G401 (cell line): ENCODE measurements at places on chromosomes 7 and 10.

DNA sequence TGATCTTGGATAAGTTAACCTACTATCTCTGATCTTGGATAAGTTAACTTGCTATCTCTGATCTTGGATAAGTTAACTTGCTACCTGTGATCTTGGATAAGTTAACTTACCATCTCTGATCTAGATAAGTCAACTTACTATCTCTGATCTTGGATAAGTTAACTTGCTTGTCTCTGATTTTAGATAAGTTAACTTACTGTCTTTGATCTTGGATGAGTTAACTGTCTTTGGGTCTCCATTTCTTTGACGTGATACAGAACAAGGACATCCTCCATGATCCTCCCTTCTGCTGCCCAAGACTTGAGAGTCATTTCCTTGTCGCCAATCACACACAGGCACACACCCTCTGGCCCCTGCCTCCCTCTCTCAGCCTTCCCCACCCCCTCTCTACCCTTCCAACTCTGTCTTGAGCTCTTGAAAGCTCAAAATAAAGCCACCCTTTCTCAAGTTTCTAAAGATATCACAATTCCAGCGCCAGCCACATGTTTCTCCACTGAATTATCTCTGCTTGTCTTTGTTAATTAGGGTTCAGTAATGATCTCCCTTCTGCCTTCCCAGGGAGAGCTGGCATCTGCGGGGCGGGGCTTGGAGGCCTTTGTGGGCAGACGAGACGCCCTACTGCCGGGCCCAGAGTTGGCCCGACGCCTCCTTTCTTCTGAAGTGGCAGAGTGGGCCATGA lies 85.1 kb upstream of the GTF2I start:
- no peak for DNase-seq

GRCh38 chr10:3780021-3780770 lies 4.8 kb downstream of the KLF6 start:
- DNase-seq = peak; percentile 27

- DNase-seq = no peak
Observed at GRCh38 chr7:96021568-96021967, 249.2 kb downstream of the DYNC1I1 start.

DNA sequence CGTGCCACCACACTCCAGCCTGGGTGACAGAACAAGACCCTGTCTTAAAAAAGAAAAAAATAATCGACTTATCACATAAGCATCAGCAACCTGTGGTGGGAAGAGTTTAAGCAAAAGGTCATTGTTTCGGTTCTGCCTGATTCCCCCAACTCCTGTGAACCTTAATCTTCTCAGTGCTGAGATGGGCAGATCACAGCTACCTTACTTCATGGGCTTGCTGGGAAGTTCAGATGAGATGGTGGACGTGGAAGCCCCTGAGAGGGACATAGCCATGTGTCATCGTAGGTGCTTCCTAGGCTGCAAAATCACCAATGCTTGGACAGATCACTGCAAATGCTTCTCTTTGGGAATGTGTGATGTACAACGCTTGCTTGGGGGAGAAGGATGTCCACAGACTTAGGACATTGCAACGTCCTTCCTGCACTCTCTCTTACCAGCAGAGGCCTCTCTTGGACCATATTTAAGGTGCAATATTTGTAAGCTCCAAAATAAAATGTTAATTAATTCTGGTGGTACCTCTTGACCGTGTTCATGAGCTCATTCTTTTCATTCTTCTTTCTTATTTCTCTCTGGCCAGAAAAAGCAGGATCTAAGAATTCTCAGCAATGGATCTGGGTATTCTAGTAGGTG lies 8.6 kb downstream of the GJD4 start:
- DNase-seq = no peak

DNA sequence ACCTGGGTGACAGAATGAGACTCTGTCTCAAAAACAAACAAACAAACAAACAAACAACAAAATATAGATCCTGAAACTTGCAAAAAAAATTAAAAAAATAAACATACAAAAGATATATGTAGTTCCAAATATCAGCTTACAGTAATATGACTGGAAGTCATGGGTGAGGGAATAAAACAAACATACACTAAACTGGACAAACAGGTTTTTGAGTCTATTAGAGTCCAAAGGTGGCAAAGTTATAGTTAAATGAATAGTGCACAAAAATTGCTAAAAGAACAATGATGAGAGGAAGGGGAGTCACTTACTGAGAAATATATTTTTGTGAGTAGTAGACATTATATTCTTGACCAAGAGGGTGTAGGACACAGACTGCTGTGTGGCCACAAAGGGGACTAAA lies 16.7 kb upstream of the RSBN1L start:
- no peak for DNase-seq

DNA sequence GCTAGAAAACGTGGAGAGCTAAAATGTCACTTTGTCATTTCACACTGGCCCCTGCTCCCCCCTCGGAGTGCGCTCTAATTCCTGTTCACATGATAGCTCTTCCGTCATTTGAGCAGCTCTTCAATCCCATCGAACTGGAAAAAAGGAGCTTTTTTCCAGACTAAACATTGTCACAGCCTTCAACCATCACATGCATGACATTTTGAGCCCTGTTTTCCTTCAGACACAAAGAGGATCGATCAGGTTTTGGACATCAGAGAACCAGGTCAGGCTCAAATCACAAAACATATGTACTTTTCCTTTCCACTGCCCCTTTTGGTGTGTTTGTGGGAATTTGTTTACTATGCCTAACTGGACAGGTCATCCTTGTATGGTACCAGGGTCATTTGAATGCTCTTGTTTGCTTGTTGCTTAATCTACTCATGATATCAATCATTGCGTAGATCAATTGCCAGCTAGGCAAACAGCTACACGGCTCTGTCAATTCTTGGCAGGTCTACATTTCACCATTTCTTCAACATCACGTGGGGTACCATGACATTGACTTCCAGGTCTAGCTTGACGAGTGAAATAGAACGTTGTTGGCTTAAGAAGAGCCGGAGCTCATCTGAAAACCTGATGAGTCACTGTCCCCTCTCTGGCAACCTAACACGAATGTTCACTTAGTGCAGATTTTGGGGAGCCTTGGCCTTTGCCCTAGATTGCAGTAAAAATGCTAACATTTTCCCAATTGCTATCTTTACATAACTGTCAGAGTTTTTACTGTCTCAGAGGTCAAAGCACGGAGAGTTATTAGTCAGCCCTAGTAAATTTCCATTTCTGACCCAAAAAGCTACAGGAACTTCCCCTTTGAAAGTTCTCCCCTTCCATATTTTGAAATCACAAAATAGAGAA lies 87.3 kb downstream of the LYZL2 start:
- DNase-seq = no peak

- no peak for DNase-seq
Observed at GRCh38 chr10:77713521-77714280, 76.1 kb upstream of the KCNMA1 start.

DNA sequence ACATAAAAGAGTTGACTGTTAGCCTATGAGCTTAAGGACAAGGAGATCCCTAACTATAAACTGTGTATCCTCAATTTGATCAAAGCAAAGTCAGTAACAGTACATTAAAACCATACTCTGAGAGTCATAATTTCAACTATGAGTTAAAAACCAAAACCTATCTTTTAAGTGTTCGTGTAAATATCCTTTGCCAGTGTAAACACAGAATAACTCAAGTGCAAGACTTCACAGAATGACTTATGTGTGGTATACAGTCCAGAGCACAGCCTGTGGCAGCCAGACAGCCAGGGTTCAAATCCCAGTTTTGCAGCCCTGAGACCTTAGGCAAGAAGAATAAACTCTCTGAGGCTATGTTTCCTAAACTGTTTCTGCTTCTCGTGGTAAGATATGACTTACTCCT lies 30.3 kb upstream of the NEBL start:
- no peak for DNase-seq

DNA sequence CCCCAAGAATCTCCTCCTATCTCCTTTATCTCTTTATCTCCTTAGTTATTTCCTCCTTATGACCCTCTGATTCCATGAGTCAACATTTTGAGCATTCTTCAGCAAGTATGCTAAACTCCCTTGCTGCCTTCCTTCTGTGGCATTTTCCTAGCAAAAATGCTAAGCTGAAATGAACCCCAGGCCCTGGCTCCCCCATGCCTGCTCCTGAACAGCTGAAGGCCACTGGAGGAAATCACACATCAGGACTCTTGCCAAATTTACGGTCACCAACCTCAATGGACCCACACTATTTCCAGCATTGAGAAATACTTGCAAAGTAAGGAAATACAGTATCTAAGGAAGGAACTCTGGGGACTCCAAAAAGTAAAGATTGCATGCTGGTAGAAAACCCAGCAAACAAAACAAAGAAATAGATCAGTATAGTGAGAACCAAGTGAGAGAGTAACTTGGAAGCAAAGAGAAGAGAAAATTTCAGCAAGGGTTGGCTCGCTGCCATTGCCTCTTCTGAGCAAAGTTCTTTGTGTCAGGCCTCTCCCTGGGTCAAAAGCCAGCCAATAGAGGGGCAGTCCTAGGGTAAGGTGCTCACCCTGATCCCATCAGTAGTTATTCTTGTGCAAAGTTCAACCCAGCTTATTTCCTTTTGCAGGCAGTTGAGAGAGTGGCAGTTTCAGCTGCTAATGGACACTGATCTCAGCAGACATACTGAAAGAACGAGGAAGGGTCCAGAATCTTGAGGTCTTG lies 5.1 kb upstream of the PLEKHS1 start:
- DNase-seq = no peak
